Large intestine (tissue), 12 donors: ENCODE measurements at places on chromosomes 2 and 18. TPM values are rescaled to one million over a fixed set of nuclear protein-coding genes. Genes with fewer than 3 reads are reported as not detected.
A peak's percentile ranks its signal among the peaks of the same experiment; 100 is the strongest.

The CHRNA1 gene
- polyA plus RNA-seq: 0.57 TPM

The DTNA gene
- 12.3 TPM for polyA plus RNA-seq

The MAP3K19 gene
- 0.01 TPM for polyA plus RNA-seq

The FTCDNL1 gene
- 3.3 TPM for polyA plus RNA-seq

The PRKAG3 gene
- 0.07 TPM for polyA plus RNA-seq

The UGT1A9 gene
- not detected for polyA plus RNA-seq

GRCh38 chr2:69493268-69493667, 56.0 kb upstream of the NFU1 start:
- no peak overlapping the region for H3K4me3 ChIP-seq
- H3K4me1 ChIP-seq: peaks cover 19% of the 10 kb centered on the region
- peaks cover 8% of the 10 kb centered on the region for H3K36me3 ChIP-seq
- DNase-seq: no peak
- H3K27me3 ChIP-seq: no peaks in the 10 kb centered on the region

DNA sequence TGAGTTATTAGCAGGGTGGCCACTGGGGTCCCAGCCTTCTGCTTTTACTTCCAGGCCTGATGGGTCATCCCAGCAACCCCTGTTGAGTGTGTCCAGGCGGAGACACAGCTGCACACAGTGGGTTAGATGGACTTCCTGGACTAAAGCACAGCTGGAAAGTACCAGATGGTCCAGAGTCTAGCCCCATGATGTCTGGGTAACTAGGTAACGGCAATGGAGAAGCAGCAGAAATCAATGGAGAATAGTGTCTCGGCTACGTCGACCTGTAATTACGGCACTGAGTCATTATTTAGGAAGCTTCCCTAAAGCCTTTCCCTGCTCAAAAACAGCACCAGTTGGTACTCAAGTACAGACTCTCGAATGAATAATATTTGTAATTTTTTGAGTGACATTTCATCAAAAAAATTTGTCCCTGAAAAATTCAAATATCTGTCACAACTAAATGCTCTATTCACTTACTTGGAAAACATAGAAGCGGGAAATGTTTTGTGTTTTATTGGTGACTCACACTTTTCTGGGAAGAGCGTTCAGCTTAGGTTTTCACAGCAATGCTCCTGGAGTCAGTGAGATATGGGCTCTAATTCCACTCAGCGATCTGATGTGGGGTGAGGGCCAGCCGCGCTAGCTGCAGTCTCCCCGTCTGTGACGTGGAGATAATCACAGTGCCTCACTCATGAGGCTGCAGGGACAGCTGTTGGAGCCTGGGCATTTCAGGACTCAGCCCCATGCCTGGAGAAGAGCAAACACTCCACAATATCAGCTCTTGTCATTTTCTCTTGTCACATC, 16.2 kb upstream of the ARL4C start:
- H3K4me1 ChIP-seq: no peaks in the 10 kb centered on the region
- no peak overlapping the region for H3K4me3 ChIP-seq
- peaks cover 11% of the 10 kb centered on the region for H3K27me3 ChIP-seq
- no peak overlapping the region for H3K27ac ChIP-seq
- no peak for DNase-seq

- no peak for DNase-seq
- peak overlapping the region; percentile 13 for H3K4me3 ChIP-seq
- peak overlapping the region; percentile 35 for H3K27ac ChIP-seq
- H3K27me3 ChIP-seq: no peaks in the 10 kb centered on the region
- H3K36me3 ChIP-seq: peaks cover 14% of the 10 kb centered on the region
These were observed 1.5 kb upstream of the AMMECR1L start for GRCh38 chr2:127887082-127887775.

DNA sequence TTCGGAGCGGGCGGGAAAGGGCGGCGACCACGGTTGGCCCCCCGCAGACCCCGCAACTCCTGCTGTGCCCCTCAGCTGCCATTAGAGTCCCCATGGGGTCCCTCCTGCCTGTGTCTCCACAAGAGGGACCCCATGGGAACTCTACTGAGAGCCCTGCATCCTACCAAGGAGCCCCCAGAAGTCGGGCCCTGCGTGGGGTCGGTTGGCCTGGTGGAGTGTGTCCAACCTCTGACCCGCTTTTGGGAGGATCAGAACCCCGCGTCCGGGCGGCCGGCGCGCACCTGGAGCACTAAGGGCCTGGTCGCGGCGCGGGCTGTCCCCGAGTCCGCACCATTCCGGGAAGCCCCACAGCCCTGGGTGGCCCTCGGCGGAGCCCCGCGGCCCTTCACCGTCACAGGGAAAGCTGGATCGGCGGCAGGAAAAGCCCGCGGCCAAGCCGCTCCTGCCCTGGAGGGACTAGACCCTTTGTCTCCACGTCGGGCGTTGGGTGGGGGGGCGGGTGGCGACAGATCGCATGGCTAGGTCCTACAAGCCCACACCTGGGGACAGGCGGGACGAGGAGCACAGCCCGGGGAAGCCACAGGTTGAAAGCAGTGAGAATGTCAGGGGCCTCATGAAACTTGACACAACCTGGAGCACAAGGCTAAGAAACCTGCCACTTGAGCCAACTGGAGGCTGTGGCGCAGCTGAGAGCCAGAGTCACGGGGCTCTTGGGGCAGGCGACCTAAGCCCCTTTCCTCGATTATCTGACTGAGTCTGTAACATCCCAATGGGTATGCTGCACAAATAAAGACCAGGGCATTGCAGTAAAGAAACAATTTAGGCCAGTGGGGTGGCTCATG, 11.2 kb upstream of the CXXC1 start:
- H3K4me3 ChIP-seq: peak overlapping the region; percentile 36
- no peaks in the 10 kb centered on the region for H3K36me3 ChIP-seq
- H3K27ac ChIP-seq: no peak overlapping the region

- no peak overlapping the region for H3K27ac ChIP-seq
- H3K36me3 ChIP-seq: peaks cover 46% of the 10 kb centered on the region
- H3K27me3 ChIP-seq: no peaks in the 10 kb centered on the region
- DNase-seq: peak; percentile 77
These were observed 15.0 kb downstream of the HS1BP3 start for GRCh38 chr2:20635675-20636584.

DNA sequence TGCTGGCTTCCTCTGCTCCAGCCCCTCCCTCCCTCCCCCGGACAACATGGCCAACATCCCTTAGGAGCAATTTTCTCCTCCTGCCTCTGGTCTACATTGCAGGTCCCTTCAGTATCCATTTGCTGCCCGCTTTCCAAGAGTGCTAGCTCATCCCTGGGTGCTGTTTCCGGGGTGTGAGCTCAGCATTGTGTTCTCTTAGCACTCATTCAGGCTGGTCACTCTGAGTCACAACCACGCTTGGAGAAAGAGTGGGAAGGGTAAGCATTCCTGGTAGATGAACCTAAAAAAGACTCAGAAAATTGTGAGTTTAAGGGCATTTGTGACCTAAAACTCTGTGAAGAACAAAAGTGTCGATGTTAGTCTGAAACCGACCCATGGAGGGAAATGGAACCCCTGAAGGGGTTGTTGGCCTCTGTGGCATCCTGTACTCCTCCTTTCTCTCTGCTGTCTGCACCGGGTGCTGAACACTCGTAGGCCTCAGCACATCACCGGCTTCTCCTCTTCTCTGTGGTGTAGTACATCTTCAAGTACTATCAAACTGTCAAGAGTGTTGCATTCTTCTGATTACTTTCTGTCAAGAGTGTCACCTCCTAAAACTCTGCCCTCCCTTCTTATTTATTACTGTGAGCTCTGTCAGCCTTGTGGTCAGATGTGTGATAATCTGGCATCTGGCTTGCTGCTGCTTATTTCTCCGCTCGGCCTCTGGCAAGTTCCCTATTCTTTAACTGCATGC, 73.0 kb downstream of the CTNNA2 start:
- H3K27me3 ChIP-seq: no peaks in the 10 kb centered on the region
- no peak overlapping the region for H3K27ac ChIP-seq
- DNase-seq: no peak
- no peaks in the 10 kb centered on the region for H3K36me3 ChIP-seq

- H3K4me3 ChIP-seq: no peak overlapping the region
- DNase-seq: no peak
- no peaks in the 10 kb centered on the region for H3K4me1 ChIP-seq
- H3K27me3 ChIP-seq: no peaks in the 10 kb centered on the region
These were observed 14.3 kb upstream of the EHBP1 start for GRCh38 chr2:62691186-62691585.

DNA sequence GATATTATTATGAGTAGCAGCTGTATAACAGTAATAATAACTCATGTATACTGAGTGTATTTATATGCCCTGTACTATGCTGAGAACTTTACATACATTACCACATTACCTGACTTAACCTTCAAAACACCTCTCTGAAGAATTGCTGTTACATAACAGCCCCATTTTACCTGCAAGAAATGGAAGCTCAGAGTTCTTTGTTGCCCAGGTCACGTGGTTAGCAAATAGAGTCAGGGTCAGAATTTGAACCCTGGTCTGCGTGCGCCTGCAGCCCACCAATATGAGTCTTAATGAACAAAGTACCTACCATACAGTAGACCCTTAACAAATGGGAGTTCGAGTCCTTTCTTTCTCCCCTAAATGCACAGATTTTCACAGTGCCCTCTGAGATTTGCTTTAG, 101.9 kb downstream of the MCFD2 start:
- no peak overlapping the region for H3K4me3 ChIP-seq
- H3K27ac ChIP-seq: no peak overlapping the region
- no peaks in the 10 kb centered on the region for H3K27me3 ChIP-seq
- peaks cover 3% of the 10 kb centered on the region for H3K4me1 ChIP-seq
- DNase-seq: no peak

GRCh38 chr2:54429054-54429453, 27.1 kb upstream of the SPTBN1 start:
- H3K36me3 ChIP-seq: no peaks in the 10 kb centered on the region
- no peak overlapping the region for H3K27ac ChIP-seq
- no peak overlapping the region for H3K4me3 ChIP-seq
- H3K27me3 ChIP-seq: no peaks in the 10 kb centered on the region

GRCh38 chr2:46942143-46942526, 26.5 kb upstream of the MCFD2 start:
- no peak for DNase-seq
- H3K27ac ChIP-seq: peak overlapping the region; percentile 77
- peak overlapping the region; percentile 82 for H3K4me3 ChIP-seq
- peaks cover 19% of the 10 kb centered on the region for H3K4me1 ChIP-seq

DNA sequence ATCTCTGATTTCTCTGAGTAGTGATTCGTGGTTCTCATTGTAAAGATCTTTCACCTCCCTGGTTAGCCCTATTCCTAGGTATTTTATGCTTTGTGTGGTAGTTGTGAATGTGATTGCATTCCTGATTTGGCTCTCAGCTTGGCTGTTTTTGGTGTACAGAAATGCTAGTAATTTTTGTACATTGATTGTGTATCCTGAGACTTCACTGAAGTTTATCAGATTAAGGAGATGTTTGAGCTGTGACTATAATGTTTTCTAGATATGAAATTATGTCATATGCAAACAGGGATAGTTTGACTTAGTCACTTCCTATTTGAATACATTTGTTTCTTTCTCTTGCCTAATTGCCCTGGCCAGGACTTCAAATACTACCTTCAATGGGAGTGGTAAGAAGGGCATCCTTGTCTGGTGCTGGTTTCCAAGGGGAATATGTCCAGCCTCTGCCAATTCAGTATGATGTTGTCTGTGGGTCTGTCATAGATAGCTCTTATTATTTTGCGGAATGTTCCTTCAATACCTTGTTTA, 251.9 kb upstream of the ZNF804A start:
- no peak overlapping the region for H3K27ac ChIP-seq
- no peaks in the 10 kb centered on the region for H3K4me1 ChIP-seq
- H3K27me3 ChIP-seq: no peaks in the 10 kb centered on the region
- DNase-seq: no peak
- no peak overlapping the region for H3K4me3 ChIP-seq
- H3K36me3 ChIP-seq: no peaks in the 10 kb centered on the region
